ENCODE measurements at places on chromosomes 12 and 14.

GRCh38 chr12:23831739-23832138 lies 117.7 kb downstream of the SOX5 start:
- no peak for DNase-seq

GRCh38 chr12:59118356-59118755 lies 198.1 kb upstream of the LRIG3 start:
- no peak for DNase-seq

GRCh38 chr12:3289702-3290101 lies 201.3 kb upstream of the PRMT8 start:
- DNase-seq = no peak

GRCh38 chr12:71158361-71158882 lies 623 bp upstream of the TSPAN8 start:
- DNase-seq = no peak

- no peak for DNase-seq
These were observed 326.5 kb downstream of the NAV3 start for GRCh38 chr12:78157199-78157598.

GRCh38 chr14:66237741-66238140 lies 248.4 kb upstream of the CCDC196 start:
- DNase-seq = no peak

- no peak for DNase-seq
These were observed 31.8 kb downstream of the GSC start for GRCh38 chr14:94738097-94738496.

GRCh38 chr14:99508896-99509629 lies 27.9 kb downstream of the CCNK start:
- no peak for DNase-seq

DNA sequence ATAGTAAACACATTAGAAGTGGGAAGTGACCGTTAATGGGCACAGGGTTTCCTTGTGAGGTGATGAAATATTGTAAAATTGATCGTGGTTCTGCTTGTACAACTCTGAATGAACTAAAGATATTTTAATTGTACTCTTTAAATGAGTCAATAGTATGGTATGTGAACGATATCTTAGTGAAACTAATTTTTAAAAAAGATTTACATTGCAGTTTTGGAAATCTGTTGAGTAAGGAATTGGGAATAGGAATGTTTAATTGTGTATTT lies 1.7 kb downstream of the ZNF410 start:
- DNase-seq = no peak

DNA sequence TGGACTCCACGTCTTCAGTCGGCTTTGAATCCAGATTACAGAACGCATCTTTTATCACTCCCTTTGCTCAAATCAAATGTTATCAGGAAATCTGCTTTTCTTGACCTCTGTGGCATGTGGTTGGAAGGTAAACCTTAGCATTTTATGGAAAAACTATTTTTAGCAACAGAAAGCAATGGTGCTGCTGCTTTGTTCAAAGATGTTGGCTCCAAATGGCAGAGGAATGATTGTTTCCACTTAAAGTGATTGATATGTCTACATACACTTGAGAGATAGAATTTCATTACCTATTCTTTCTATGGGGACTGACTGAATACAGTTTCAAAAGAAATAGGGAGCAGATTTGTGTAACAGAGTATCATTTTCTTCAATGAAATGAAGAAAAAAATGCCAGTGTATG lies 761.2 kb downstream of the NOVA1 start:
- DNase-seq = no peak

GRCh38 chr14:36091096-36091495 lies 85.4 kb downstream of the PTCSC3 start:
- no peak for DNase-seq

DNA sequence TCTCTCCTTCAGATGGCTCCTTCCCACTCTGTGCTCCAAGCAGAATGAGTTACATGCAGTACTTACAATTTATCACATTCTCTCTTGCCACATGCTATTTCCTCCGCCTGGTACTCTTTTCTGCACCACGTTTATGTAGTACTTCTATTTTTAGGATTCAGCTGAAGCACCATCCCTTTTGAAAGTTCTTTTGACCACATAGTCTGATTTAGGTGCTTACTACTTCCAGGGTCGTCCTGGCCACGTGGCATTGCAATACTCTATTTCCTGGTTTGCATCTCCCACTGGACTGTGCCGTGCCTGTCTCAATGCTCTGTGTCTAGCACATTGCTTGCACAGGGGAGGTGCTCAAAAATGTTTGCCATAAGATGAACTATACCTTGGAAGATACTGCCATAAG lies 16.3 kb upstream of the TBC1D30 start:
- no peak for DNase-seq

DNA sequence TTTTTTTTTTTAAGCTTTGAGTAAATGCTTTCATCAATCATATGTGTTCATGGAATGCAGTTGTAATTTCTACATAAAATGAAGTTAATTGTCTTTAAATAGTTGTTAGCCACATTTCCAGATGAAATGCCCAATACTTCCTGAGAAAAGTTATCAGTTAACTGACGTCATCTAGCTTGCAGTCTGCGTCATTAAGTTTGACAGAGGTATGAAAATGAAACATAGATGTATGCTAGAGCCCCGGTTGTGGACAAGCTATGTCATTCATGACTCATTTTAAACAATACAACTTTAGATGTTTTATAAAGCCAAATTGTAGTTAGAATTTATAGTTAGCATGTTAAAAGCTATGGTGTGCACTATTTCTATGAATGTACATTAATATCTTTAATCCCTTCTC lies 90.7 kb downstream of the PLEKHA5 start:
- no peak for DNase-seq

DNA sequence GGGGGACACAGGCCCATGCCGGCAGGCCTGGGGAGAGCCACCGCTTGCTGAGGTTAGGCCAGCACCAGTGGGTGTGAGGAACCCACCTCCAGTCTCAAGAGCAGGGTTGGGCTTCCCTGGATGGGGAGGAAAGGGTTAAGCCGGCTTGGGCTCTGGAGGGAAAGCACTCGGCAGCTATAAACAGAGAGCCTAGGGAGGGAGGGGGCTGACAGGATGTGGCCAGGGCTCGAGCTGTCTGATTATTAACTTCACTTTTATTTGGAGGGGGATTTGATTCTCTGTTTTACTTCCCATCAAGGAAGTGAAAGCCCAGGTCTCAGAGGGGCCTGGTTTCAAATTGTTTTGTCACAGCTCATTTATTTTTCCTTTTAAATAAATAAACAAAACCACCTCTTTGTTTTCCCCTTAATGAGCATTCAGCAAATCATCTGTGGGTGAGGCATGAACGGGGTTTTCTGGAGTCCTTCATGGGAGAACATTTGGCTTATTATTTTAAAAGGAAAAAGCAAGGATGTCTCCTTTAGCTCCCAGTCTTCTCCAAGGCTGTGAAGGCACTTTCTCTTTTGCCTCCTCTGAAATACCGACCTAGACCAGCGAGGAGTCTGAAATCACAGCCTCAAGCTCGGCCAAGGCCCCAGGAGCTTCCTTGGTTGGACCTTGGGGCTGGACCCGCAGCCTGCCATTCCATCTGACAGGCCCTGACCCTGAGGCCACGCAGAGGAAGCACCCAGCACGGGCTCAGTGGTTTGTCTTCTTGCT lies 21.9 kb upstream of the ZFP36L1 start:
- no peak for DNase-seq

- DNase-seq = no peak
These were observed 11.0 kb downstream of the ORAI1 start for GRCh38 chr12:121637231-121637914.

DNA sequence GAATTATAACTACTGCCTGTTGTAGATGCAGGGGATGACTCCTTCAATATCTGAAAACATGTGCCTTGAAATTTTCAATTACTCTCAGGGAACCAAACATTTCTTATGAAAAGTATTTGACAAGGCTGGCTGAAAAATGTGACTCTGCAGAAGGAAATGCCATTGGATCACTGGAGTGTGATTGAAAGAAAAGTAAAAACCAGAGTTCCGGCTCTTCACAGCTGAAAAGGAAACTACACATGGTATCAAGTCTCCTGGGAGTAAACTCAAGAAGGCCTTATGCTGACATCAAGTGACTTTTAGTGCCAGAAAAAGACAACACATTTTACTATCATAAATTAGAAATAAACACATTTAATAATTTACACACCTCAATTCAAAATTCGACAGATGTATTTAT lies 693.0 kb downstream of the LRFN5 start:
- no peak for DNase-seq

- DNase-seq = no peak
These were observed 46.1 kb upstream of the OTOGL start for GRCh38 chr12:80053051-80053790.

- no peak for DNase-seq
These were observed 905.1 kb downstream of the GALC start for GRCh38 chr14:87087881-87088280.

DNA sequence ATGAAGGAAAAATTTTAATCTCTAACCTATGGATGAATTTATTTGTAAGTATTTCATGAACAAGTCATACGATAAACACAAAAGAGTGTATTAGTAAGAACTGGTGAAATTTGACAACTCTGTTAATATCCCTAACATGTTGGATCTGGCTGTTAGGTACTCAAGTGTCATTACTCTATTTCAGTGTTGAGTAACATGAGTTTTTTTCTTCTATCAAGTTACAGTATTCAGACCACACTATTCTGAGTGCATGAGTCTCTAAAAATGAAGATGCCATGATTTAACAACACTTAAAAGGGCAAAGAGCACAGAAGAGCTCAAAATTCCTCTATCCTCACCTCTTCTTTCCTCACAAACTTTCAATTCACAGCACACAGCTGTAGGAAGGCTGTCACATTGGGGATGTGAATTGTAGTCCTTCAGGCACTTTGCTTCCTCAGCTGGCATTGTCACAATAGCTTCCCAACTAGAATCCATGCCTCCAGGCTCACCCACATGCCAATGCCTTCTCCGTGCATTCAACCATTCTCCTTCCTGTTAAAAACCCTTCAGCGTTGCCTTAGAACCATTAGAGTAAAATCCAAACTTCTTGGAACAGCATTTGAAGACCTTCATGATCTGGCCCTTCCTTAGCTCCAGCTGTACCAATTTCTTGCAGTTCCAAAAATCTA lies 73.7 kb upstream of the DBX2 start:
- no peak for DNase-seq

DNA sequence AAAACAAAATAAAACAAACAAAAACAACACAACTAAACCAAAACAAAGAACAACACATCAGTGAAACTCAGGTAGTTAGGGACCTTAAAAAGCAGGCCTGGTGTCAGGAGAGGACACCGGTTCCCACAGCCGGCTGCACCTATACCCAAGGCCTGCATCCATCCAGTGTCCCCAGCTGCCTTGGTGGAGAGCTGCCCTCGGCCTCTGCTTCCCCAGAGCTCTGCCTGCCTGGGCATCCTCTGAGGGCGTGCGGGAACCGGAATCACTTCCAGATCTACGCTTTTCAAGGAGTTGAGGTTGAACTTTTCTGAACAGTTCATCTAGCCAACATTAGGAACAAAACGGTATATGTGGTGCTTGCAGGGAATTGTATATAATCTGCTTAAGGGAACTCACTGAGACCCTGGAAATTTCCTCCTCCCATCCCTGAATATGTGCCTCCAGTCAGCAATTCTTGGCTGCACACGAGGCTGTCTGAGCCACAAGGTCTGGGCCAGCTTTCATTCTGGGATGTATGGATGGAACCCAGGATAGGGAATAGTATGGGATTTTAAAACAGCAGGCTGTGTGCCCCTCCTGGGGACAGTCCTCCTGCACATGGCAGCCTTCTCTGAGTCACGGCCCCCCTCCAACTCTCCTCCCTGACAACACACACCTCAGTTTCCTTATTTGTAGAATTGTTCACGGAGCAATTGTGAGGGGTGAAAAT lies 319.0 kb upstream of the RTL1 start:
- DNase-seq = no peak

- DNase-seq = no peak
These were observed 16.1 kb downstream of the NRXN3 start for GRCh38 chr14:78186277-78186676.

GRCh38 chr14:105945896-105946295 lies 419.5 kb downstream of the TMEM121 start:
- no peak for DNase-seq

DNA sequence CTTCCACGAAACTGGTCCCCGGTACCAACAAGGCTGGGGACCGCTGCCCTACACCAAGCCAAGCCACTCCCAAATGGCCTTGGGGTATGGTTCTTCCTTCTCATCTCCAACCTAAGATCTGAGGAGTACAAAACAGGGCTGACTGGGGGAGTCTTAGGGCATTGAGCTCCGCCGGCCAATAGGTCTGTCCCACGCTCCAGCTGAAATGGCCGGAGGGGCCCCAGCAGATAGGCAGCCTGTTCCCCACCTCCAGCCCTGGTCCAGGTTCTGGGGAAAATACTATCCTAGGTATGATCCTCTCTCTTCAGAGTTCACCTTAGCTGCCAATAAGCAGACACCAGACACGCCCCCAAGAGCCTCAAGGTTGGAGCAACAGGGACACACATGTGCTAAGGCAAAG lies 90.2 kb downstream of the ACTN1 start:
- DNase-seq = no peak

- no peak for DNase-seq
These were observed 345.2 kb downstream of the ZFP36L1 start for GRCh38 chr14:68447581-68448251.

GRCh38 chr14:69685716-69686115 lies 74.3 kb downstream of the SUSD6 start:
- no peak for DNase-seq

All from esophagus squamous epithelium (tissue), 5 donors.